ENCODE measurements at places on chromosomes 4 and X.

DNA sequence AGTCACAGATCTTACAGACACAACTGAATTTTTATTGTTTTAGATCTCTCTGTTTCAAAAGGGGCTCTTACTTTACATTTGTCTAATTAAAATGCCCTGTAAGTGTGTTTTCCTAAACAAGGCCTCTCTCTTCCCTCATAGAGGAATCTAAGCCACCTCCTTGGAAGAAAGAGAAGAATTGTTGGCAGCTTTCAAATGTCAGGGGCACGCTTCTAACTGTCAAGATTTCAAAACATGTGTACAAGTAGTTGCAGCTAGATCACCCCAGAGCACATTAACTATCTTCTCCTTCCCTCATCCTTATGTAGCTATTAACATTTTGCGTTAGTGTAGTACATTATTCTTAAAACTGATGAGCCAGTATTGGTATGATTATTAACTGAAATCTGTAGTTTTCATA lies 266.5 kb upstream of the BOD1L1 start:
- DNase-seq: no peak

DNA sequence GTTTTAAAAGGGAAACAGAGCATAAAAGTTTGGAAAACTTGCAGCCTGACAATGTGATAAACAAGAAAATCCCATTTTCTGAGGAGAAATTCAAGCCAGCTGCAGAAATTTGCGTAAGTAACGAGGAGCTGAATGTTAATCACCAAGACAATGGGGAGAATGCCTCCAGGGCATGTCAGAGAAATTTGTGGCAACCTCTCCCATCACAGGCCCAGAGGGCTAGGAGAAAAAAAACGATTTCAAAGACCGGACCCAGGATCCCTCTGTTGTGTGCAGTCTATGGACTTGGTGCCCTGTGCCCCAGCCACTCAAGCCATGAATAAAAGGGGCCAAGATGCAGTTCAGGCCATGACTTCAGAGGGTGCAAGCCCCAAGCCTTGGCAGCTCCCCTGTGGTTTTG lies 355.4 kb upstream of the NDST3 start:
- DNase-seq: no peak

DNA sequence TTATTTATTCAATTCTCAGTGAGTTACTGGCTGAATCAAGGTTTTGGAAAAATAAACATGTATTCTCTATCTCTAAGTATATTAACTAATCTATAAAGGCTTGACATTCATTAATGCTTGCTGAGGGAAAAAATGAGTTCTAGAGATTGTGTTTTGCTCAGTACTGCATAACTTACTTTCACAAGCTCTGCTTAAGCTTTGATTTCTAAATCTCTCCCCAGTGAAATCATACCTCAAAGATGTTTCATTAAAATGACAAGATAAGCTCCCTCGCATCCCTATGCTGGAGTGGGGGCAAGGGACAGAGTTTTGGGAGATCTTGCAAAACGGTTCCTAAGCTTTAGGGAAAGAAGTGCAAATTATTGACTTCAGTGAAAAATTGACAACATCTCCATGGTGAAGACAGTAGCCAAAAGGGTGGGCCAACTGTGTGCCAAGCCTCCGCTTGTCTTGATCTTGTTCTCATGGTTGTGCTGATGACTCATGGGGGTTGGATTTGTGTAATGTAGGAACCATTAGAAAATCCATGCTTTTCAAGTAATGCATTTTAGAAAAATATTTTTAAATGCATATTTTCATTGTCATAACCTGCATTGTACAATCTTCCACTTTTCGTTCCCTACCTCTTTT lies 521.4 kb downstream of the RPA4 start:
- DNase-seq: no peak

GRCh38 chrX:149129767-149130166 lies 375.3 kb downstream of the IDS start:
- no peak for DNase-seq

DNA sequence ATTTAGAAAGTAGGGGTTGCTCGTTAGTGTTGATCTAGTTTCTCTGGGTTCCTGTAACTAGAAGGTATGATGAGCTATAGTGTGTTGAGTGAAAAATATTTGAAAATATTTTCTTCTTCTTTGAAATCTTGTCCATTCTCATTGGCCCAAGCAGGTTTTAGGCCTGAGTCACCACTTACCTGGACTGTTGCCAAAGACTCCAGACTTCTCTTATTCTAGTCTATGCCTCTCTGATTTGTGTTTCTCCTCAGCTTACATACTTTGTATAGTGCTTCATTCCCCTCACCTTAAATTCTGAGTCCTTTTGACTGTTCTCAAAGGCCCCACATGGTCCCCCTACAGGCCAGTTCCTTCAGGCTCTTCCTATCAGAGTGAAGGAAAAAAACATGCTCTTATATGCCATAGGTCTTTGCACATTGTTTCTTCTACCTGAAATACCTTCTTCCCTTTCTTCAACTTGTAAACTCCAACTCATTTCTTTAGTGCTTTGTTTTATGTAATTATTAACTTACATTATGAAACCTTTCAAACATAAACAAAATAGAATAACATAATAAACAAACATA lies 258.2 kb downstream of the PPP1R2C start:
- DNase-seq: no peak

All from activated naive CD8-positive, alpha-beta T cell treated with anti-CD3 and anti-CD28 coated beads for 36 hours (primary cell).